ENCODE measurements at places on chromosomes 16 and 17. TPM values are rescaled to one million over a fixed set of nuclear protein-coding genes. Genes with fewer than 3 reads are reported as not detected.

The SLC22A31 gene
- total RNA-seq = 0.15 TPM

The TMEM114 gene
- not detected for total RNA-seq

The TMEM238L gene
- total RNA-seq = not detected

The HIGD1B gene
- total RNA-seq = not detected

The MIEF2 gene
- 9.0 TPM for total RNA-seq

The GLIS2 gene
- total RNA-seq = 1.3 TPM

The MT1X gene
- 3.0 TPM for total RNA-seq

The OR1D5 gene
- not detected for total RNA-seq

The EFCAB3 gene
- not detected for total RNA-seq

The NPIPB2 gene
- 1.1 TPM for total RNA-seq

The CDYL2 gene
- 25.4 TPM for total RNA-seq

The NPIPA7 gene
- total RNA-seq = 2.7 TPM

The CIITA gene
- total RNA-seq = 0.15 TPM

The PYDC1 gene
- not detected for total RNA-seq

The CLDN9 gene
- not detected for total RNA-seq

The IGFALS gene
- not detected for total RNA-seq

The TLE7 gene
- not detected for total RNA-seq

The PSME3IP1 gene
- 96.1 TPM for total RNA-seq

The KRTAP9-7 gene
- total RNA-seq = not detected

The TBC1D3E gene
- total RNA-seq = not detected

The BCL6B gene
- 107 TPM for total RNA-seq

The GNG13 gene
- total RNA-seq = not detected

The ANKFN1 gene
- 1.2 TPM for total RNA-seq

The KRT28 gene
- total RNA-seq = not detected

The BAHCC1 gene
- 1.7 TPM for total RNA-seq

The SECTM1 gene
- 0.65 TPM for total RNA-seq

The PRAC2 gene
- not detected for total RNA-seq

The KRTAP1-1 gene
- not detected for total RNA-seq

The DRC3 gene
- 0.97 TPM for total RNA-seq

The CCL2 gene
- 405 TPM for total RNA-seq

The CYLD gene
- 37.1 TPM for total RNA-seq

The CCDC40 gene
- total RNA-seq = 0.97 TPM

The TAC4 gene
- not detected for total RNA-seq

The OTOA gene
- 0.15 TPM for total RNA-seq

The DHRS7B gene
- total RNA-seq = 26.1 TPM

The PRCD gene
- not detected for total RNA-seq

The ZFP90 gene
- 27.7 TPM for total RNA-seq

The MEIOC gene
- total RNA-seq = under 0.01 TPM

The CHRNE gene
- total RNA-seq = 0.97 TPM

The TBX2 gene
- total RNA-seq = 0.32 TPM

The CACNG1 gene
- total RNA-seq = not detected

The KRTAP9-2 gene
- not detected for total RNA-seq

The SPAG5 gene
- 37.8 TPM for total RNA-seq

The VPS9D1 gene
- total RNA-seq = 3.0 TPM
